CD8-positive, alpha-beta memory T cell (primary cell): ENCODE measurements at places on chromosomes 11 and 22. TPM values are rescaled to one million over a fixed set of nuclear protein-coding genes. Genes with fewer than 3 reads are reported as not detected.

DNA sequence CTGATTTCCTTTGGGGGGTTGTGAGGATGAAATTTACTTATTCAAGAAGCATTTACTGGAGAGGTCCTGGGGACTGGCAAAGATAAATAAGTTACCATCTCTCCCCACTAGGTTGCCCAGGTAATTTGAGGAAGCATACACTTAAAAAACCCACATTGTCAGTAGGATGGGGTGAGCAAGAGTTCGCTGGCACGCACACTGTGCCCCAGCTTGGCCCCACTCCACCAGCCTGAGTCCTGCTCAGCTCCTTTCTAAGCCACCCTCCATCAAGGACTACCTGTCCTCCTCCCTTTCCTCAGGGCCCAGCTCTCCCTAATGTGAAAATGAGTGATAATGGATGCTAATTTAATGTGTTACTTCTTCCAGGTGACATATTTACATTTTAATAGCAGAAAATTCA, 216.5 kb upstream of the PLET1 start:
- H3K4me3 ChIP-seq, result no peak overlapping the region
- H3K36me3 ChIP-seq, result no peaks in the 10 kb centered on the region
- H3K4me1 ChIP-seq, result no peaks in the 10 kb centered on the region
- no peaks in the 10 kb centered on the region for H3K27me3 ChIP-seq
- no peak for DNase-seq

Gene KCNK7
- total RNA-seq, result 0.59 TPM

- H3K36me3 ChIP-seq, result no peaks in the 10 kb centered on the region
- DNase-seq, result no peak
- no peak overlapping the region for H3K4me3 ChIP-seq
- no peaks in the 10 kb centered on the region for H3K4me1 ChIP-seq
- H3K27ac ChIP-seq, result no peak overlapping the region
Observed at GRCh38 chr11:17876827-17877226, 136.0 kb downstream of the SERGEF start.

- no peaks in the 10 kb centered on the region for H3K27me3 ChIP-seq
- H3K4me3 ChIP-seq, result no peak overlapping the region
- DNase-seq, result no peak
- H3K36me3 ChIP-seq, result no peaks in the 10 kb centered on the region
Observed at GRCh38 chr11:119784421-119784820, 55.4 kb upstream of the NECTIN1 start.

Gene ISX
- total RNA-seq, result not detected

- no peaks in the 10 kb centered on the region for H3K4me1 ChIP-seq
- H3K27ac ChIP-seq, result no peak overlapping the region
- H3K27me3 ChIP-seq, result no peaks in the 10 kb centered on the region
- H3K4me3 ChIP-seq, result no peak overlapping the region
- no peak for DNase-seq
- H3K36me3 ChIP-seq, result peaks cover 8% of the 10 kb centered on the region
Observed at GRCh38 chr11:14861680-14862079, 30.4 kb downstream of the CYP2R1 start.

Gene KRTAP5-7
- not detected for total RNA-seq

Gene CD6
- 233 TPM for total RNA-seq

GRCh38 chr11:121657146-121657545, 204.4 kb upstream of the SORL1-AS1 start:
- DNase-seq, result no peak
- H3K27ac ChIP-seq, result no peak overlapping the region
- no peaks in the 10 kb centered on the region for H3K36me3 ChIP-seq
- no peaks in the 10 kb centered on the region for H3K27me3 ChIP-seq
- no peak overlapping the region for H3K4me3 ChIP-seq
- peaks cover 5% of the 10 kb centered on the region for H3K4me1 ChIP-seq

GRCh38 chr11:43542750-43543712, 137.5 kb upstream of the HSD17B12 start:
- H3K27ac ChIP-seq, result no peak overlapping the region
- no peak for DNase-seq
- no peaks in the 10 kb centered on the region for H3K4me1 ChIP-seq
- no peak overlapping the region for H3K4me3 ChIP-seq

Gene SYT9
- not detected for total RNA-seq

Gene ETS1
- 411 TPM for total RNA-seq

DNA sequence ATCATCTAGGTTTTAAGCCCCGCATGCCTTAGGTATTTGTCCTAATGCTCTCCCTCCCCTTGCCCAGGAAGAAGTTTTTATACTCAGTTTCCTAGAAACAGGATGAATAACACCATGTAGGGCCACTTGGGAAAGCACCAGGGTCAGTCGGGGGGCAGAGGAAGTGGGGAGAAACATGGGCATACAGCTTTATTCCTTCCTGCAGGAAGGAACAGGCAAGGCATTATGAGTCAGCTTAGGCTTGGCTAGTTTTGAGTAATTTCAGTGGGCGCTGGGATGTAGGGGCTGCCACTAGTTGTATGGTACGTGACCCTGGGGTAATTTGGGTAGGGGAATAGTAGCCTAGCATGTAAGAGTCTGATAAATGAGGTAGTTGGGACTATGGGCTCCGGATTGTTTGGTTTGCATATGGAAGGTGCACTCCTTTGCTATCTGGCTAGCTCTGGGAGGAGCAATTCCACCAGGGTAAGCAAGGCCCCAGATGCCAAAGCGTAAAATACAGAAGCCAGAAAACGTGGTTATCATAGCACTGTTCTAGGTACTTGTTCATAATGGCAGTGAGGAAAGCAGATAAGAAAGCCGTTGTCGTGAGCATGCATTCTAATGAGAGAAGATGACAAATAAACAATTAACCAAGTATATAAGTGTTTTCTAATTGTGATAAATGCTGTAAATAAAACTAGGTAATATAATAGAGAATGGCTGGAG, 24.8 kb downstream of the ACER3 start:
- H3K4me3 ChIP-seq, result no peak overlapping the region
- H3K27me3 ChIP-seq, result no peaks in the 10 kb centered on the region
- no peak for DNase-seq
- no peak overlapping the region for H3K27ac ChIP-seq
